Hematopoietic multipotent progenitor cell treated with erythropoietin and hydrocortisone succinate and interleukin-3 and kit ligand, for 6 days (in vitro differentiated cells): ENCODE measurements at places on chromosomes 6 and 20.

- DNase-seq: no peak
Measured at GRCh38 chr20:12014736-12015135, 97.0 kb downstream of the BTBD3 start.

- DNase-seq: no peak
Measured at GRCh38 chr6:33828764-33829731, 25.2 kb upstream of the MLN start.

GRCh38 chr20:32201296-32201976, 6.1 kb downstream of the PLAGL2 start:
- DNase-seq: no peak

GRCh38 chr6:38479331-38479730, 160.4 kb downstream of the BTBD9 start:
- no peak for DNase-seq

DNA sequence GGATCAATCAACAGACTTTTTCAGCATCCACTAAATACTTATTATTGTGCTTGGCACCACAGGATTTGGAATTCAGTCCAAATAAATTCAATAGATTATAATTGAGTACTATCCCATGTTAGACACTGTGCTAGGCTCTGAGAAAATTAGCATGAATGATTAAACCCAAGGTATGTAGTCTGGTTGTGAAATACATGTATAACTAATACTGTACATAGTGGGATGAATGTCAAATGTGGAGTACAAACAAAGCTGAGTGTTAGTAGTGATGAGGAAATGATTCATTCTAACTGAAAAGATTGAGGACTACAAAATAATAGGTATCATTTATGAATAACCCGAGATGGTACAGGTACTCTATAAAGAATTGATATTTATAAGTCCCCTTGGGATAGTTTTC, 111.9 kb upstream of the FLRT3 start:
- DNase-seq: no peak

DNA sequence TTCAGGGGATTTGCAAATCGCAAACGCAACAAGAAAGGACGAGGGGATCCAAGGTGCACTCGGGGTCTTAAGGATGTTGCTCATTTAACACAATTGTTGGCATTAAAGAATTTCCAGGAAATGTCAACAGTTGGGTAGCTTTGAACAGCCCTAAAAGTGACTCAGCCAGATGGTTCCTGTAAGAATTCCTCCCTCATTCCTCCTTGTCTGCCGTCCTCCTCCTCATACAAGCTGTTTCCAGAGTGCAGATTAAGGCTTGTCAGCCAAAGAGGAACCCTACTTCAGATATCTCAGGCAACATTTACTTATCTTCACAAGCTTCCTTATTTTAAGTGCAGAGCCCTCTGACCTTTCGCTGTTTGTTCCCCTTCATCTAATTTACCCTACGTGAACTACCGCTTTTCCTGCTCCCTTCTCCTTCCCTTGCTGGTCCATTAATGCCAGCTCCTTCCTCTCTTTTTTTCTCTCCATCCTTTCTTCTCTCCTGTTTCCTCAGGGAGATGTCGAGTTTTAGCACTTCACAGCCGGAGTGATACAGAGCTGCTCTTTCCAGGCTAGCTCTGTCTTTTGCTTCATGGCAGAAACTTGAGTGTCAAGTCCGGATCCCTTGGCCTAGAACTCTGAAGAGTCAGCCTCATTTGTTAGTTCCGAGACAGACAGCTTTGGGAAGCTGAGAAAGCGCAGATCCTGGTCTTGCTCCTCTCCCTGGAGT, 26.1 kb upstream of the TBC1D7 start:
- DNase-seq: peak; percentile 75

DNA sequence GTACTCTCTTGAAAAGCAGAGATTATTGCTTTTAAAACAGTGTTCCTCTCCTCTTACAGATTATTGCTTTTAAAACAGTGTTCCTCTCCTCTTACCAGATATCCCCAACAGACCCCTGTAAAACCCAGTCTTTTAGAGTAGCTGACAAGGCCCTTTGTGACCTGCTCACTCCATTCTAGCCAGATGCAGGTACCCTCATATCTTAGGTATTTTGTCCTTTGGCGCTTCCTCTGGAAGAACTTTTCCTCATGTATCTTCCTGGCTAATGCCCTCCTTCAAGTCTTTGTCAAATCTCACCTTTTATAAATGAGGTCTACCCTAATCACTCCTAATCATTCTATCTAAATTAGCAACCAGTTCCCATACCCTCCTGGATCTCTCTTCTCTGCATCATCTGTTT, 536.0 kb downstream of the BTBD3 start:
- DNase-seq: no peak

- peak; percentile 78 for DNase-seq
Measured at GRCh38 chr6:35049900-35050756, 91.0 kb downstream of the TCP11 start.

DNA sequence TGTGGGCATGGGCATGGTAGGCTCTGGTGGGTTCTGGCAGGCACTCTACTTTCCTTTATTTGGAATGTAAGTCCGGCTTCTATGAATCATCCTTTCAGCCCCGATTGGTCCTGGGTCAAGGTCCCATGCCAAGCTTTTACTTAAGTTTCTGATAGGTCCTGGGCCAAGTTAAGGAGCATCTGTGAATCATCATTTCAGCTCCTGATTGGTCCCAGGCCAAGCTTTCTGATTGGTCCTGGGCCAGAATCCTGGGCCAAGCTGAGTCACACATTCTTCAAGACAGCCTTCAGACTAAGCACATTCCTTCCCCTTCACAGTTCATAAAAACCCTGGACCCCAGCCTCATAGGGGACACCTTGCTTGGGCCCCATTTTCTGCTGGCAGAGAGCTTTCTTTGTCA, 231.0 kb upstream of the EYS start:
- no peak for DNase-seq

- DNase-seq: peak; percentile 78
Measured at GRCh38 chr20:20668639-20669038, 43.8 kb downstream of the RALGAPA2 start.

GRCh38 chr6:129276986-129277385, 394.0 kb downstream of the LAMA2 start:
- no peak for DNase-seq

DNA sequence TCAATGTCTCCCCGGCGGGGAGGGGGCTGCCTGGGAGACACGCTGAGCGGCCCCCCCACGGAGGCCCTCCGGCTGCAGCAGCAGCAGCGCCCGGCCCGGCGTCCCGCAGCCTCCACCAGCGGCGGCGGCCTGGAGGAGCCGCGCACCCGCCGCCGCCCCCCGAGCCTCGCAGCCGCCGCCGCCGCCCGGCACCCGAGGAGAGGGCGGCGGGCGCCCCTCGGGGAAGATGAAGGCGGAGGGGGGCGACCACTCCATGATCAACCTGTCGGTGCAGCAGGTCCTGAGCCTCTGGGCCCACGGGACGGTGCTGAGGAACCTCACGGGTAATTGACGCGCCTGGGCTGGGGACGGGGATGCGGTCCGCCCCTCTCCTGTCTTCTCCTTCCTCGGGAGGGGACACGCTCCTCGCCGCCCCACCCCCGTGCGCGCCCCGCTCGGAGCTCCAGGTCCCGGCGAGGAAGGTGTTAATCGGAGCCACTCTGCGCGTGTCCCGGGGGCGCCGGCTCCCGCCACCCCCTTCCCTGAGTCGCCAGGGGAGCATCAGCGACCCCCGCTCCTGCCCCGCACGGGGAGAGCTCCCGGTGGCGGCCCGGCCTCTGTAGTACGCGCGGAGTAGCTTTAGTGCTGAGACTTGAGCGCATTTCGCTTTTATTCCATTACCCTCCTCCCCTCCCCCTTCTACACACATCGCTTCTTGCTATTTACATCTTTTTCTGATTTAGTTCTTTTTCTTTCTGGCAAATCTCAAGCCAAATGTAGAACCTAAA, 686 bp downstream of the TMEM170B start:
- peak; percentile 61 for DNase-seq

DNA sequence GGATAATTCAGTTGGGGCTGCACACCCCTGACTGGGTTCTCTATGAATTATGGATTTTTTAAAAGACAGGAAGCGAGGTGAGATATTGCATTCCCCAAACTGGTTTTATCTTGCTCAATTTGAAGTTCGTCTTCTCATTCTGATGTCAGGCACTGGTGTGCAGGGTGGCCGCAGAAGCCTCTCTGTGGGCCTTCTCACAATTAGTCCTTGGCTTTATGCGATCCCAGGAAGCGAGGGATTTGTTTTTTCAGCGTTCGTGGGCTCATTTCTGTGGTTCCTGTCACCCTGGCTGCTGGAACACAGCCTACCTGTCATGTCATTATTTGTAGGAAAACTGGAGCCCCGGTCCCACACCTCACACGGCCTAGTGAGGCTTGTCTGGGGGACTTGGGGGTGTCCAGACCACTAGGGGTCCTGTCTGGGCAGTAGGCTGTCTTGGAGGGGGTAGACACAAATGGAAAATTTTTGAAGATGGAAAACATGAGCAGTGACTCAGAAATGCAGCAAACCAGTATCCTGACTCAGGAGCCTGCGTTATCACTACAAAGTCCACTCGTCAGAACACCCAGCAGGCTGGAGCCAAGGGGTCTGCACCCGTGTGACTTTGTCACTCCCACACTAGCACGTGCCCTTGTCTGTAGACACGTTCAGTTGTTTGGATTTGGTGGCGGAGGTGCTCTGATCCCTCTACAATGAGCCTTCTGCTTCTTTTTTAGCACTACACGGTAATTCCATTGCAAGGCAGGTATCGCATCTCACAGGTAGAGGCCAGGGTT, 42.2 kb downstream of the GNAS-AS1 start:
- no peak for DNase-seq

- DNase-seq: no peak
Measured at GRCh38 chr6:115839583-115840181, 221.0 kb downstream of the FRK start.

DNA sequence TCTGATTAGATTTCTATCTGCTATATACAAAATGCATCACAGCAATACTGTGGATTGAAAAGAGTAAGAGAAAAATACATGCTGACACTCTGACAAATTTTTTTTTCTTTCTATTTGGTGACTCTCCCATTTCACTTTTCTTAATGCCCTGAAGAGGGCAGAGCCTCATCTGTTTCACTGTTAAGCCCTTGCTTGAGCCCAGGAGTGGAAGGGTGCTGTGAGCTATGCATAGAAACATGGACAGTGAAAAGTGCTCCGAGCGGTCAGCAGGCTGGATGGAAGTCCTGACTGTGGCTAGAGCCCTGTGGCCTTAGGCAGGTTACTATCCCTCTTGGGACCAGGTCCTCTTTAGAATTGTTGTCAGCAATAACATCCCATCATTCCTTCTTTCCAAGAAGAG, 17.4 kb upstream of the CSE1L start:
- peak; percentile 68 for DNase-seq

DNA sequence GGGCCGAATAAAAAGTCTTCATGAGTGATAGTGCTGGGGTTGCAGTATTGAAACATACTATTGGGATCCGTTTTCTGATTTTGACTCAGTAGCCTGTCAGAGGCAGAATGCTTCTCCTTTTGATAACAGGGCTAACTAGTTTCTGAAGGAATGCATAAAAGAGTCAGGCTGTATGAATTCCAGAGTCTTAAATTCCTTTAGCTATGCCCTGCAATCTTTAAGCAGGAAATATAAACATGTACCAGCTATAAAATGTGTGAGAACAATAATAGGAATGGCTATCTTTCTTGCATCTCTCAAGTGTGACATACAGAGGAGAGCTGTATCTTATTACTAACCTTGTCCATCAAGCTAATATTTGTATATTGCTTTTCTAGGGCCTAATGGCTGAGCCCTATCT, 917.1 kb downstream of the KIF16B start:
- no peak for DNase-seq

GRCh38 chr6:52616059-52616690, 39.3 kb upstream of the TRAM2 start:
- no peak for DNase-seq

GRCh38 chr6:30322527-30323501, 3.9 kb upstream of the TRIM39 start:
- DNase-seq: no peak

DNA sequence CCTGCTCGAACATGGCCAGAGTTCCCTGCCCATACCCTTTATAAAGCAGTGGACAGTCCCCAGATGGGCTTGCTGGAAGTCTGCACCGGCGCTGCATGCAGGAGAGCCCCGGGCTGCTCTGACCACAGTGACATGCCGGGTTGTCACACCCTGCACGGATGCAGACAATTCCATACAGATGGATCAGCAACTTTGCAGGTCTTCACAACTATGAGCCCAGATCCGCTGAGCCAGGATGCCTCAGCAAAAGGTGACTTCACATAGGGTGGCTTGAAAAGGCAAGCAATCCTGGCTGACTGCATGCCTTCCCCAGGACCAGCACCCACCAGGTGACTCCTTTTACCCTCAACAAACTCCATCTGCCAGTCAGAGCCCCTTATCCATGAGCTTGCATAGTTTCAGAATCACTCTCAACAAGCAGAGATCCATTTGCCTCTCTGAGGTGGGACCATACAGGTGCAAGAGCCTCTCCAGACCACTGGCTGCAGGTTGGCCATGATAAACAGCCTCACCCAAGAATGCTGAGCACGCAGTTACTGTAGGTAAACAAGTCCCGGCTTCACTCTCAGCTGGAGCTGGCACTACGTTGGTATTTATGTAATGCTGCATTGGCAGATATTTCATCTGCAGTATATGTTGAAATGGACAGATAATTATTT, 183.0 kb upstream of the QKI start:
- no peak for DNase-seq

GRCh38 chr6:88866856-88867255, 96.6 kb downstream of the RNGTT start:
- DNase-seq: no peak

GRCh38 chr6:43494321-43494720, 15.8 kb downstream of the LRRC73 start:
- DNase-seq: no peak

DNA sequence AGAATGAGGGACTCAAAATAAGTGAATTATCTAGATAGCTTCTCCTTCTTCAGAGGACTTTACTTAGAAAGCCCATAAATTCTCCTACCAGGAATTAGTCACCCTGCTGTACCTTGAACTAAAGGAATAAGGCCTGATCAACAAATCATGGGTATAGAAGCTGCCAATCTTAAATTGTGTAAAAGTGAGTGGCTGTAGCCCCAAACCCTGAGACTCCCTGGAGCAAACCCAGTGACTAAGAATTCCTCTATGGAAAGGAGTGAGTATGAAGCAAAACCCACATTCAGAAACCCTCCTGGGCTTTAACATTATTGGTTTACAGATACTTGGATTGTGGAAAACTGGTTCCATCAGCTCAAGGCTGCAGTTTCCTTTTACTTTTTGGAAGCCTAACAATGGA, 285.8 kb upstream of the TBX18 start:
- no peak for DNase-seq

DNA sequence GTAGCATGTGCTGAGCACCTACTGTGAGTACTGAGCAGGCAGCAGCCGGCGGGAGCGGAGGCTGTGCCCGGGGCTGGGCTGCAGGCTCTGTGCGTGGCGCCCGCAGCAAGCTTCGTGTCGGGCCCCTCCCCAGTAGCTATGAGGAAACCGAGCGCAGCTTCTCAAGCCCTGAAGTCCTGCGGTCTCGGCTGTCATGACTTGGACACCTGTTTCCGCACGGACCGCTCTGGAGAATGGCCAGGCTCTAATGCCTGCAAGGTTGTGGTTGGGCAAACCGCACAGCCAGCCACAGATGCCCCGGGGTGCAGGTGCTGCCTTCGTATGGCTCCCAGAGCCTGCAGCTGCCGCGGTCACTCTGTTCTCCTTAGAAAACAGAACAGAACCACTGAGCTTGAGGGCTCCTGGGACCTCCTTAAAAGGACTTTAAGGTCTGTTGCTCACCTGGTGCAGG, 33.7 kb downstream of the PYGB start:
- DNase-seq: no peak

GRCh38 chr20:19506021-19506420, 252.0 kb upstream of the RIN2 start:
- no peak for DNase-seq

GRCh38 chr6:43138267-43138666, 32.8 kb upstream of the SRF start:
- DNase-seq: no peak
